Activated CD4-positive, alpha-beta T cell treated with anti-CD3 and anti-CD28 coated beads, Interleukin-2, amount 50 U/mL, for 24 hours (primary cell): ENCODE measurements at places on chromosomes 1 and 21.

- no peak for DNase-seq
Measured at GRCh38 chr1:214467078-214467585, 84.3 kb downstream of the PTPN14 start.

DNA sequence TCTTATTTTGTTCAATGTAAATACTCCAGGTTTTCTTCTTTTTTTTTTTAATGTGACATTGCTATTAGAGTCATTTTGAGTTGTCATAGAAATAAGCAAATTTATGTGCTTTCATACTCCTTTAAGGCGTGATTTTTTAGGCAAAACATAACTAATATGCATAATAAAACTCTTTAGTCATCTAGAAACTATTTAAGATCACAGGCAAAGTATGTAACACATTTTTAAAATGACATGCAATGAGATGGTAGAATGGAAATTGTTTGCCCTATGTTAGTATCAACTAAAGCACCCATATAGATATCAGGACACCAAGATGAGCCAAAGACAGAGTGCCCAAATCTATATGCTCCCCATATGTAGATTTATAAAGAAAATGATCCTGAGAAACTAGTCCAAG lies 41.5 kb upstream of the SGIP1 start:
- DNase-seq = no peak

DNA sequence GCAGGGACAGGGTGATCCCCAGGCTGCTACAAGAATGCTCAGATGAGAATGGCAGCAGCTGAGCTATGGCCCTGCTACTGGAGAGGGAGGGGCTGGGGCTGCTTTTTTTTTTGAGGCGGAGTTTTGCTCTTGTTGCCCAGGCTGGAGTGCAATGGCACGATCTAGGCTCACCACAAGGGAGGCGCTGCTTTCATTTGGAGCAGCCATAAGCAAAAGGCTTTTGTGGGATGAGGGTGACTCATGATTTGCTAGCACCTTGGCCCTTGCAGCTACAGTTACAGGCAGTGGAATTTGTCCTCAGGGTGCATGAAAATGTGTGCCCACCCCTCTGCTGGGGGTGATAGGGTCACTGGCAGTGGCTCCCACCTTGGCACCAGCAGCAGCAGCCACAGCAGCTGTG lies 32.4 kb upstream of the CYP4A22 start:
- no peak for DNase-seq

GRCh38 chr1:180157576-180158057 lies 2.9 kb downstream of the QSOX1 start:
- DNase-seq = no peak

- DNase-seq = no peak
Measured at GRCh38 chr1:197799271-197799670, 24.0 kb upstream of the DENND1B start.

DNA sequence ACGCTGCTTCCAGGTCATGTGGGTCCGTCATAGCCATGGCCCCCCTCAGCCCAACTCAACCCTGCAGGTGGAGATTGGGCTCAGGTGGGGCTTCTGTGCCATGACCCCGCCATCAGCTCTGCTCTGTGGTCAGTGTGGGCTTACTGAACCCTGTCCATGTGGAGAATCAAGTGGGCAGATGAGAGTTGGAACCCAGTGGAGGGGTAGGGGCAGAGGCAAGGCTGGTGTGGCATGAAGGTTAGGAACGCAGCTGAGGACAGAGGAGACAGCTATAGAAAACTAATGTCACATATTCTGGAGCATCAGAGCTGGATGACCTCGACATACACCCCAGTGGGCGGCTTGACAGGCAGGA lies 355.9 kb downstream of the PTPRU start:
- DNase-seq = no peak

- no peak for DNase-seq
Measured at GRCh38 chr1:228015276-228016180, 8.7 kb downstream of the WNT3A start.

DNA sequence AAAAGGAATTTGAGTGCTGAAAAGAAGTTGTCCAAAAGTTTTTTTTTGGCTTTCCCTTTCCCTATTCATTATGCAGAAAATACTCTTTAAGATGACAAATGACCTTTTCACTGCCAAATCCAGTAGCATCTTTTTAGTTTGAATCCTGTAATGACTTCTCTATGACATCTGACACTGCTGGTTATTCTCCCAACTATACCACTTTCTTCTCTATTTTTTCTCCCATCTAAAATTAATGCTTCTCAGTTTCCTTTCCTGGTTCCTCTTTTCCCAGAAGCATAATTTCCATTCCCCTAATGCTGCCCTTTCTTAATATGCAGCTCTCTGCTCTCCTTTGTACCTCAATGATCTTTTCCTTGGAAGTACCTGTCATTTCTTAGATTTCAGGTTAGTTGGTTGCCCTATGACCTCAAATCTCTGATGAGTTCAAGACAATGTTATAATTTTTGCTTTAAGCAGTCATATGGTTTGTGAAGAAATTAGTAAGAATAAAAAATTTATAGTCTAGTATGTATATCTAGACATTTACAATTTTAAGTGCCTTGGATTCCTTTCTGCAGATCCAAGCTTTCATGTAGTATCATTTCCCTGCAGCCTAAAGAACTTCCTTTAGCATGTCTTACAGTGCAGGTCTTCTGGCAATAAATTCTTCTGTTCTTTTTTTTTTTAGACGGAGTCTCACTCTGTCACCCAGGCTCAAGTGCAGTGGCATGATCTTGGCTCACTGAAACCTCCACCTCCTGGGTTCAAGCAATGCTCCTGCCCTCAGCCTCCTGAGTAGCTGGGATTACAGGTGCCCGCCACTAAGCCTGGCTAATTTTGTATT lies 150.8 kb downstream of the CDC42BPA start:
- DNase-seq = no peak

DNA sequence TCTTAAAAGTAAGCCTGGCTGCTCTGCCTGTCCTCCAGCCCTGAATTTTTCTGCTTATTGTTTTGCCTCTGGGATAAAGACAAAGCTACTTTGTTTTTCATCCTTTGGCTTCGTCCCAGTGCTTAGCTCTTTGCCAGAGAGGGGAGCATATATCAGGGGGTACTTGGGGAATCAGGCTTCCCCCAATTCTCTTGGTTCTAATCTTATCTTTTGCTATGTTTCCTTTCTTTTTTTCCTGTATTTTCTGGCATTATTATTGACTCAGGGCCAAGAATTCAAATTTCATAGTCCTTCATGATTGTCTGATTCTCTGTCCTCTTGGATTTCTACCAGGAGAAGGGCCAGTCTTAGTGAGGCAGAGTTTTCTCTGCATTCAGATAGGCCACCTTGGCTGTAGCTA lies 51.2 kb downstream of the GIPC2 start:
- no peak for DNase-seq

DNA sequence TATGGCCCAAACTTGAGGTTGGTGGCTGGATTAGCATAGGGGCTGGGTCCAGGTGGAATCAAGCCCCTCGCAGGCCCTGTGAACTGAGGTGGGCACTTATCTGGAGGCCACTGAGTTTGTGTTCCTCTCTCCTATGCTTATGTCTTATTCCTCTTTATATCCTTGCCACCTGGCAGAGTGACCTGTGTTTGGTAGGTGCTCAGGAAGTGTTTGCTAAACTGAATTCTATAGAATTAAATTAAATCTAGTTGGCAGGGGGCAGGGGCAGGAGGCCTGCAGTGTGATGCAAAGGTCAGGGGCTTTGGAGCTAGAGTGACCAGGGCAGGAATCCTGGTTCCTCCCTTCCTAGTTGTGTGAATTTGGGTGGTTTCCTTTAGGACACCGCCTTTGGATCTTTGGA lies 1.1 kb upstream of the TMEM9 start:
- DNase-seq = no peak
